ENCODE measurements at places on chromosomes 13 and 19.
A peak's percentile ranks its signal among the peaks of the same experiment; 100 is the strongest.

DNA sequence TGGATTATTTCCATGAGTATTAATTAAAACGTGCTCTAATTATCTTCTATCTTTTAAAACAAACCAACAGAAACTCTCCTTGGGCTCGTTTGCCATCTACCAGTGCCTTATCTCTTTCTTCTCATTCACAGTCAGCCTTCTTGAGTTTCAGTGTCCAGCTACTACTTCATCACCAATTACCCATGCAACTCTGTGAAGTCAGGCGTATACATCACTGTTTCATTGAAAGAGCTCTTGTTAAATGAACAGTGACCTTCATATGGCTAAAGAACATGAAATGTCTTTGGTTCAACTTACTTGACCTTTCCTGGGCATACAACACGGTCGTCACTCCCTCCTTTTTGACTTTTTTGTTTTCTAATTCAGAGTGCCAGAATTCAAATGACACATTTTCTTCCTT is 5.2 kb upstream of the IFT88 start:
- no peak for DNase-seq

DNA sequence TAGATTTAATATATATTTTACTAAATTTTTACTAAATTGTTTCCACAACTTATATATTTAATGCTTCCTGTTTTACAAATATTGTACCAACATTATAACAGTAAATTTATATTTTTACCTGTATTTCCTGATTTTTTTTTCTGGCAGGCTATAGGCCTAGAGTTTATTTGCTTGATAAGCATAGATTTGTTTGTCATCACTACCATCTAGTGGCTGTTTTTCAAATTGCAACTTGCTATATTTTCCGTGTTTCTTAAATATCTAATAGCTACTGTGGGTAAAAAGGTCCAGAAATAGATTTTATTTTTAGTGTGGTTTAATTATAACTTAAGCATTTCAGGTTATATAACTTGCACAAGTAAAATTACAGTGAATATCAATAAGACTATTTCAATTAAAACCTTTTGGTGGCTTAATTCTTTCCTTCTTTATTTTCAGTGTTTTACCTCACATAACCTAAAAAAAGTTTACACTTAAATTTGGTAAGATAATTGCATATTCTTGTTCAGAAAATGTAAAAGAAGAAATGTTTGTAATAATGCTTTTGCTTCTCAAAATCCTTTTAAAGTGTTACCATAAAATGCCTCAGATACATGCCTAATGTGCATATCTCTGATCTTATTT is 60.6 kb downstream of the NDFIP2 start:
- DNase-seq = peak; percentile 1

- DNase-seq = no peak
Measured at GRCh38 chr13:51004111-51004865, 94.7 kb downstream of the RNASEH2B start.

GRCh38 chr13:110726726-110727125 is 13.2 kb downstream of the ING1 start:
- peak; percentile 84 for DNase-seq

DNA sequence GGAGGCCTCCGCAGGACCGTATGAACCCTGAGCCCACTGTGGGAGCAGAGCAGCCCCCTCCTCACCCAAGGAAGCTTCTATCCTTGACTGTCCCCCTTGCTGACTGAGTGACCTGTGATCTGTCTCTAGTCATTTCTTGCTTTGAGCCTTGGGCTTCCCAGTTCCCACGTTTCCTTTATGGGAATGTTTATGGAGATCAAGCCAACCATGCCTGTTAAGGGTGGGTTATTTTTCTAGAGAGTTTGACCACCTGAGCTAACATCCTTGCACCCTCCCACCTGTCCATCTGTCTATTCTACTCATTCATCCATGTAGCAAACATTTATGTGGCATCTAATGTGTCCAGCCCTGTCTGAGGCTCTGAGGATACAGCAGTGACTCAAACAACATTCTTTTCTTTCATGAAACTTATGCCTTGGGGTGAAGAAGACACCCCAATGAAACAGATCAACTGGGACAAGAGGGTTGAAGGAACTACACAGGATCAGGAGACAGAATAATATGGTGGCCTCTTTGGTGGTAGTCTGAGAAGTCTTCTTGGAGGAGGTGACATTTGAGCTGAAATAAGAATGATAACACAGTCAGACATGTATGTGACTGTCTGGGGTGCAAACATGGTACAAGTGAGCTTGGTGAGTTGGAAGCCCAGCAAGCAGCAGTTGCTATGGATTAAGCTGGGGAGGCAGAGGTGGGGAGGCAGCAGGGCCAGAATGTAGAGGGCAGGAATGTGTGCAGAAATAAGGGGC is 30.5 kb downstream of the CERS4 start:
- DNase-seq = no peak

GRCh38 chr13:76440568-76440967 is 445.6 kb downstream of the KCTD12 start:
- DNase-seq = no peak

- no peak for DNase-seq
Measured at GRCh38 chr13:29710511-29710910, 115.0 kb upstream of the SLC7A1 start.

DNA sequence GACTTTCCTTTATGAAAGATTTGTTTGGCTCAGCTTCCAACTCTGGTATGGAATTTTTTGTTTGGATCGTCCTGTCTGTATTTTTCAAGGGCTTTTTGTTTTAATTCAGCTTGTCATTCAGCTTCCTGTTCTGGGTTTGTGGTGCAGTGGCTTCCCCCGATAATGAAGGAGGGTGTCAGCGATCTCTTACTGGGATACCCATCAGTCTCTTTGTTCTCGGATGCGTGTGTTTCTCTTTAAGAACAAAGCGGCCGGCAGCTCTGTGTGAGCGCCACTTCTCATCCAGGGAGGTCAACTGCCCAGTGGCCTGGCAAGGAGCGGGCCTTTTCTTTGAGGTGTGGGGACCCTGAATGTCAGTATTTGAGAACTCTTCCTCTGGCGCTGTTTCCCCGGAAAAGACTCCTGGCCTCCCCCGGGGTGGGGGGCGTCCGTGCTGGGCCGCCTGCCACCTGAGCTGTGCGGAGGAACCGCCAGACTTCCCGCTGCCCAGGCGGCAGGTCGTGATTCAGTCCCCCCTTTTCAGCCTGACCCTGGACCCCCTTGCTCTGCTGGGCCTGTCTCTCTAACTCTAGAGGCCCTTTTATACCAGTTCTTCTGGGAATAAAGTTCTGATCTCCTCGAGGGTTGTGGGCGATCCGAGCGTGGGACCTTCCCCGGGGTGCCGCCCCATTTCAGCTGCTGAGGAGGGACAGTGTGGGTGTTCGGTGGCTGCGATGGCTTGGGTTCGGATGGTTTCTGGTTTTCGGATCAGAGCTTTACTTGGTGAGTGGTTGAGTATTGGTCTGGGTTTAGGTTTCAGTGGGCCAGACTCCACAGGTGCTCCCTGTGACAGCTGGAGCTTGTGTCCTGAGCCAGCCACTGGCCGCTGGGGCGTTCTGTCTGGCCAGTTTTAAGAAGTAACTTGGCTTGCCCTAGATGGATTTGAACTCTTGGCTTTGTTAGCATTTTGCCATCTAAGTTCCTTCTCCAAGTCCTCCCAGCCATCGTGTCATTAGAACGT is 3.4 kb downstream of the SF3A2 start:
- DNase-seq = no peak

GRCh38 chr13:90299238-90299637 is 1048.2 kb upstream of the MIR17HG start:
- DNase-seq = no peak

DNA sequence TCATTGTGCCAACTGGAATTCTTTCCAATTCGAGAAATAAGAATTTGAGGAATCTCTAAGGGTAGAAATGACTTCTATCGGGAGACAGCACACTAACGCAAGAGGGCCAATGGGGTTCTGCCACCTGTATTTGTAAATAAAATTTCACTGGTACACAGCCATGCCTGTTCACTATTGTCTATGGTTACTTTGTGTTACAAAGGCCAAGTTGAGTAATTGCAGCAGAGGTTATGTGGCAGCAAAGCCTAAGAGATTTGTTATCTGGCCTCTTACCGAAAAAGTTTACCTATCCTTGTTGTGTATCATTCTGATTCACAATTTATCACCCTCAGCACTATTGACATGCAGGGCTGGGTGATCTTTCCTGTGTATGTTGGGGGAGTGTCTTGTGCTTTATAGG is 278.0 kb downstream of the KLF5 start:
- no peak for DNase-seq

DNA sequence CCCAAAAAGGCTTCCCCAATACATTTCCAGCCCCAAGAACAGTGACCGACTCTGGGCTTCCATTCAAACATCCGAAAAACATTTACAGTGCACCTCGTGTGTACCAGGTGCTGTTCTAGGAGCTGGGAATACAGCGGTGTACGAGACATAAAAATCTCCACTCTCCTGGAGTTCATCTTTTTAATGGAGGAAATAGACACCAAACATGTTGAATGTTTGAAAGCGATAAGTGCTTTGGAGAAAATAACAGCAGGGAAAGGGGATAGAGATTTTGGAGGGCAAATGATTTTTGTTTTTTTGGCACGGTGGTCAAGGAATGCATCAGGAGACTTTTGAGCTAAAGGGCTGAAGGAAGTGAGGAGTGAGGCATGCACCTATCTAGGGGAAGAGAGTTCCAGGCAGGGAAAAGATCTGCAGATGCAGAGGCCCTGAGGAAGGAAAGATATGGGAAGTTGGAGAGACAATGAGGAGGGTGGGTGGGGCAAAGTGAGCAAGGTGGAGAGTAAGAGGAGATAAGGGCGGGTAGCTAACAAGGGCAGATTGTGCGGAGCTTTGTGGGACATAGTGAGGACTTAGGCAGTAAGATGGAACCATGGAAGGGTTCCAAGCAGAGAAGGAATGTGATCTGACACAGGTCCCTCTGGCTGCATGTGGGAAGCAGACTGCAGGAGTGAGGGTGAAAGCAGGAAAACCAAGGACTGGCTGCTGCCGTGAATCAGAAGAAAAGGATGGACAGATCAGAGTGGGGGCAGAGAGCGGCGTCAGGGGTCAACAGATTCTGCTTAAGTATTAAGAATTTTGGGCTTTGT is 703 bp upstream of the FBL start:
- no peak for DNase-seq

GRCh38 chr19:16652854-16653253 is 7.1 kb downstream of the SMIM7 start:
- no peak for DNase-seq

GRCh38 chr13:20311596-20311995 is 79.5 kb upstream of the GJB6 start:
- no peak for DNase-seq
